Head of caudate nucleus (tissue), 42 donors: ENCODE measurements at places on chromosomes 1 and 21.

- no peak for DNase-seq
Measured at GRCh38 chr1:37868466-37868865, 9.1 kb upstream of the MTF1 start.

- DNase-seq, result peak; percentile 63
Measured at GRCh38 chr1:43938892-43939587, 5.4 kb downstream of the ARTN start.

- DNase-seq, result peak; percentile 34
Measured at GRCh38 chr1:203166192-203166940, 9.3 kb downstream of the MYBPH start.

GRCh38 chr1:161330346-161330745 is 16.2 kb downstream of the SDHC start:
- no peak for DNase-seq

DNA sequence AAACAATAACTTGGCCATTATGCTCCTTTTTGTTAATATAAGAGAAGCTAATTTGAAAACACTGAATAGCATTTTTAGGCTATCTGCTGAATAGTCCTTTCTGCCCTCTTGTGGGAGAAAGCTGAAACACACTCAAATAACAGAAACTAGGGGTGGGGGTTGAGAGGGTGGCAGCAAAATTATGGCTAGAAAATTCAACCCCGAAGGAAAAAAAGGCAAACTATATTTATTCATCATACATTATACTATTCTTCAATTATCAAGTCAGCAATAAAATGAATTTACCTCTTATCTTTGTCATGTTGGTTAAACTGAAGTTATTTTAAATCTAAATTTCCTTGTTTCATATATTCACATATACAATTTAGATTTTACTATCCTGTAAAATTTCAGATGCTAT is 255.9 kb downstream of the FAF1 start:
- peak; percentile 36 for DNase-seq
